ENCODE measurements at places on chromosomes 3 and 15. TPM values are rescaled to one million over a fixed set of nuclear protein-coding genes. Genes with fewer than 3 reads are reported as not detected.

DNA sequence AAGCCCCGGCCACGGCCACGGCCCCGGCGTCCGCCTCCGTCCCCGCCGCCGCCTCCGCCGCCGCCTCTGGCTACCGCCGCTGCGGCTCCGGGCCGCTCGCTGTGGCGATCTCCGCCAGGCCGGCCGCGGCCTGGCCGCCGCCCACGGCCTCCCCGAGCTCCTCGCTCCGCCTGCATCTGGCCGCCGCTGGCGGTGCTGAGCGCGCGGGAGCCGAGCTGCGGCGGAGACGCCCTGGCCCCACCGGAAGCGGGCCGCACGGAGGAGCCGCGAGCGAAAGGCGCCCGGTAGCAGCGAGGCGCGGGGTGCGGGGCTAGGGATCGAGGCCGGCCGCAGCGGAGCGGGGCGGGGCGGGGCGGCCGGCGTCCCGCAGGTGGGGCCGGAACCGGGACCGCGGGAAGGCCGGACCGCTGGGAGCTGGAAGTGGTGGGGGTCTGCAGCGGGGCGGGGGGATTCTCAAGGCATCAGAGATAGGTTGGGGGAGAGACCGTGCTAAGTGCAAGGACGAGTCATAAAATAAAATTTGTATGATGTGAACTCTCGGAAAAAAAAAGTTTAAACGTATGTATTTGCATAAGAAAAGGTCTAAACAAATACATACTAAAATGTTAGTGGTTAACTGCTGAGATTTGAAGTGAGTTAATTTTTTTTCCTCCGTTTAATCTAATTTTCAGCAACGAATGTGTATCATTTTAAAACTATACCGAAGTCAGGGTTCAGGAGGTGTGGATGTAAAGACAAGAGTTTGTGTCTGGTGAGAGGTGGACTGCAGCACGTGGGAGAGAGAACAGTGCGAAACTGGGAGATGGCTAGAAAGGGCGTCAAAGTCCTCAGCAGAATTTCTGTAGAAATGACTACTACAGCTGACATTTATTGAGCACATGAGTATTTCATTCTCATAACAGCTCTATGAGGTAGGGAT, at the start of gene AVEN:
TSS of gene AVEN (minus strand) at position 334 of the 919 bp plus-strand sequence. CDS start at position 176, 158 bp downstream.
- H3K27ac ChIP-seq: peak within 1 kb of the TSS; percentile 93
- peak within 1 kb of the TSS; percentile 91 for H3K4me3 ChIP-seq
- peaks cover 2% of the 10 kb centered on the region for H3K36me3 ChIP-seq
- peaks cover 5% of the 10 kb centered on the region for H3K27me3 ChIP-seq

- no peaks in the 10 kb centered on the region for H3K4me1 ChIP-seq
- H3K4me3 ChIP-seq: no peak overlapping the region
- H3K36me3 ChIP-seq: no peaks in the 10 kb centered on the region
- H3K27ac ChIP-seq: no peak overlapping the region
- DNase-seq: no peak
Observed at GRCh38 chr3:14740983-14741382, 66.0 kb downstream of the C3orf20 start.

GRCh38 chr15:39145854-39146625, 434.8 kb upstream of the THBS1 start:
- H3K36me3 ChIP-seq: peaks cover 10% of the 10 kb centered on the region
- H3K27me3 ChIP-seq: peaks cover 5% of the 10 kb centered on the region
- DNase-seq: no peak

DNA sequence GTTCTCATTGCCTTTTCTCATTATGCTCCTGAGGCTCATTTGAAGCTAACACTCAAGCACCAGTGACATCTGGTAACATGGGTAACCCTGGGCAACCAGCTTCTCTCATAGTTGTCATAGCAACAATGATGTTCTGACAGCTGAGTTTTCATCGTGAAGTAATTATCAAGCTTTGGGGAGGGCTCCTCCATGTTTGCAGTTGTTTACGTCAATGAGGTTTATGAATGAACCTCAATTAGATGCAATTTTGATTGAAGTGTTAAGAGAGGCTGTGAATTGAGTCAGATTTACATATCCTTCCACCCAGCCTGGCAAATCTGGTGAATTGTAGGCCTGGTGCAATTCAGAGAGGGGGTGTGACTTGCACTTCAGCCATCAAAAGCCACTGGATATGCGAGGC, 119.3 kb upstream of the CHD2 start:
- H3K4me3 ChIP-seq: no peak overlapping the region
- H3K4me1 ChIP-seq: no peaks in the 10 kb centered on the region
- DNase-seq: no peak

DNA sequence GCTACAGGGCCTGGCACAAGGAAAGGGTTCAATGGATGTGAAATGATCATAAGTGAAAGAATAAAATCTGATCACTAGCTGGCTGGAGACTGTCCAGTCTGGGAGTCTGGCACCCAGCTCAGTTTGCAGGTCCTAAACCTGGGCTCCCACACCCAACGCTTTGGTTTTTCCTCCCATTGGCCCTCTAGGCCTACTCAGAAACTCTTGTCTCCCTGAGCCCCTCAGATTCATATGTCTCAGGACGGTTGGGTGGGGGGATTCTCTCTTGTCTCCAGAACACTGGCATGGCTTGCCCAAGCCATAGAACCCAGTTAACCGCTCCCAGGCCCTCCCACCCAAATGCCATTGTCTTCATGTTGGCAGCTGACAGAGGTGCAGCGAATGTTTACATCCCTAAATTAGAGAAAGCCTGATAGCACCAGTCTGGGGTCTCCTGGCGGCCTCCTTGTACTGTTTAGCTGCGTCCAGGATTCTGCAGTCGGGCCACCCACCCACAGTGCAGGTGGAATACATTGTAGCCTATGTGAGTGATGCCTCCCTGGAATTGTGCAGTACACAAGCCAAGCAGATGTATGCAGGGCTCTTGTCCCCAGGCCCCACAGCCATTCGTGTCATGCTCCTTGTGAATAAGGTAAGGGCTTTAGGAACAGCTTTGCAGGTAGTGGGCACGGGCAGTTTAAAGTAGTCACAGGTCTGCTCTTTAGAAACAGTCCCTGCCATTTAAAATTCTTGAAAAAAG, 266.3 kb downstream of the XXYLT1 start:
- H3K27me3 ChIP-seq: peaks cover 6% of the 10 kb centered on the region
- no peak for DNase-seq
- H3K27ac ChIP-seq: no peak overlapping the region
- H3K4me3 ChIP-seq: no peak overlapping the region
- no peaks in the 10 kb centered on the region for H3K4me1 ChIP-seq

- no peaks in the 10 kb centered on the region for H3K4me1 ChIP-seq
- H3K36me3 ChIP-seq: no peaks in the 10 kb centered on the region
- no peak overlapping the region for H3K4me3 ChIP-seq
Observed at GRCh38 chr15:80588801-80589200, 106.3 kb upstream of the ABHD17C start.

GRCh38 chr3:77668376-77668775, 628.5 kb downstream of the ROBO2 start:
- no peak for DNase-seq
- H3K4me1 ChIP-seq: no peaks in the 10 kb centered on the region

DNA sequence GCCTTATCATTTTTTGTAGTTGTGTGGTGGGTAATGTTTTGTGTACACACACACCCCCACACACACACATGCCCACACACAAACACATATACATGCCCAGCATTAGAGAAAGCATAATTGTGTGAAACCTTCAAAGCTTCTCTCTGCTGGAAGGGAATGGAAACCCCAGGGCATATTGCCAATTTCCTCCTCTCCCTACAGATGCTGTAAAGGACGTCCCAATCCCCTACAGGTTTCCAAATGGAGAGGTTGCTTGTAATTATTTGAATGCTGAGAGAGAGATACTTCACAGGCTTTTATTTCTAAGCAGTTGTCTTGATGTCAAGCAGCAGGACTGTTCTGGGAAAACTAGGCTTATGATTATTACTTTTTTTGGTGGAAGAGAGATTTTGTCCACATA, 23.0 kb upstream of the CCK start:
- no peak overlapping the region for H3K4me3 ChIP-seq
- no peaks in the 10 kb centered on the region for H3K27me3 ChIP-seq
- H3K4me1 ChIP-seq: no peaks in the 10 kb centered on the region
- no peak overlapping the region for H3K27ac ChIP-seq
- DNase-seq: no peak

Gene MED12L
- total RNA-seq: 4.9 TPM

Gene MAP1A
- 2.2 TPM for total RNA-seq

Gene ATP13A5
- total RNA-seq: not detected

Gene SERPINI2
- total RNA-seq: not detected

Gene MYZAP
- not detected for total RNA-seq
